Articular chondrocyte of knee joint (primary cell): ENCODE measurements at places on chromosomes 6 and 20. TPM values are rescaled to one million over a fixed set of nuclear protein-coding genes. Genes with fewer than 3 reads are reported as not detected.

FAM210B gene
- 64.5 and 75.3 TPM in 2 replicates for total RNA-seq

EPPIN gene
- not detected in 2 replicates for total RNA-seq

EYS gene
- under 0.01 TPM in 2 replicates for total RNA-seq

PPP1R3G gene
- total RNA-seq: 2.1 and 2.2 TPM in 2 replicates

EDN3 gene
- total RNA-seq: not detected in 2 replicates

MCHR2 gene
- total RNA-seq: not detected in 2 replicates

HLA-DQB2 gene
- not detected in 2 replicates for total RNA-seq

MICB gene
- 6.5 and 8.6 TPM in 2 replicates for total RNA-seq

ESF1 gene
- 13.3 and 16.3 TPM in 2 replicates for total RNA-seq

SYTL3 gene
- total RNA-seq: 1.9 and 2.2 TPM in 2 replicates

HCRTR2 gene
- total RNA-seq: not detected in 2 replicates

GTF3C6 gene
- 54.5 and 59.5 TPM in 2 replicates for total RNA-seq

KCNK16 gene
- not detected in 2 replicates for total RNA-seq

ZNF391 gene
- total RNA-seq: 4.3 and 5.7 TPM in 2 replicates

HLA-DRA gene
- total RNA-seq: 0.26 and 2.3 TPM in 2 replicates

FAM50B gene
- total RNA-seq: 5.0 and 7.6 TPM in 2 replicates

PTGIS gene
- total RNA-seq: 40.6 and 42.8 TPM in 2 replicates

DEFB132 gene
- total RNA-seq: not detected in 2 replicates

ACAT2 gene
- 16.3 and 19.7 TPM in 2 replicates for total RNA-seq

GNAS-AS1 gene
- 0.32 and 0.39 TPM in 2 replicates for total RNA-seq

BPIFB3 gene
- not detected in 2 replicates for total RNA-seq

DOK5 gene
- total RNA-seq: 22.9 and 31.6 TPM in 2 replicates

DEFB124 gene
- total RNA-seq: not detected in 2 replicates

OSTM1 gene
- 29.3 and 34.0 TPM in 2 replicates for total RNA-seq

ZC3H12D gene
- 0.65 and 1.3 TPM in 2 replicates for total RNA-seq

CRIP3 gene
- total RNA-seq: 0.32 TPM in 1 of 2 replicates, not detected in the other

PEX3 gene
- 25.1 and 25.4 TPM in 2 replicates for total RNA-seq

FOXS1 gene
- total RNA-seq: not detected in 2 replicates

ECI2 gene
- total RNA-seq: 102 TPM in 2 replicates

PLA2G7 gene
- not detected in 2 replicates for total RNA-seq

SNAP25 gene
- total RNA-seq: not detected in 2 replicates

BNIP5 gene
- not detected in 2 replicates for total RNA-seq

SFTA2 gene
- not detected in 2 replicates for total RNA-seq

MRPL18 gene
- total RNA-seq: 66.5 and 74.6 TPM in 2 replicates

IL17F gene
- total RNA-seq: not detected in 2 replicates

C20orf144 gene
- 0.13 TPM in 1 of 2 replicates, not detected in the other for total RNA-seq

THBD gene
- total RNA-seq: 1.2 and 1.6 TPM in 2 replicates

SLC17A2 gene
- total RNA-seq: not detected in 2 replicates

WFDC2 gene
- 0.22 and 0.65 TPM in 2 replicates for total RNA-seq

RCAN2 gene
- 2.1 and 3.8 TPM in 2 replicates for total RNA-seq

ITPA gene
- total RNA-seq: 19.8 and 26.9 TPM in 2 replicates

NKAPL gene
- total RNA-seq: 0.78 and 1.8 TPM in 2 replicates

CLIC5 gene
- total RNA-seq: under 0.01 TPM in 1 of 2 replicates, not detected in the other

RBPJL gene
- total RNA-seq: not detected in 2 replicates

SCUBE3 gene
- 3.4 and 17.0 TPM in 2 replicates for total RNA-seq
